ENCODE measurements at places on chromosomes 3 and 15.
A peak's percentile ranks its signal among the peaks of the same experiment; 100 is the strongest.

- no peak for DNase-seq
These were observed 52.5 kb upstream of the ATP2B2 start for GRCh38 chr3:10557781-10558373.

DNA sequence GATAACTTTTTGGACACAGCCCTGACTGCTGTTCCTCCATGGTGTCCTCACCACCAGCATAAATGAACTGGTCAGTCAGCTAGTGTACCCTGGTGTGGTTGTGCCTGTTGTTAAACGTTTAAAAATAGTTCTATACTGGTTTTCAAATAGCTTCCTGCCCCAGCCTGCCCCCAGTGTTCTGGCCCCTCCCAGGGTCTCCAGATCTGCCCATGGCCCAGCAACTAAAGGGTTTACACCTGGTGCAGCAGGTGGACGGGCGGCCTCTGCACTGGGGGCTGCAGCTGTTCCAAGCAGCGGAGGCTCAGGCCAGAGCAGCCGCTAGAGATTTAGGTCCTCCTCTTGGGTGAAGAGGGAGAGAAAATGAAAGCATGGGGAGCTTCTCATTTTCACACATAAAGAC is 6.1 kb upstream of the NR2E3 start:
- no peak for DNase-seq

GRCh38 chr3:58560771-58561311 is 16.4 kb downstream of the FAM107A start:
- no peak for DNase-seq

DNA sequence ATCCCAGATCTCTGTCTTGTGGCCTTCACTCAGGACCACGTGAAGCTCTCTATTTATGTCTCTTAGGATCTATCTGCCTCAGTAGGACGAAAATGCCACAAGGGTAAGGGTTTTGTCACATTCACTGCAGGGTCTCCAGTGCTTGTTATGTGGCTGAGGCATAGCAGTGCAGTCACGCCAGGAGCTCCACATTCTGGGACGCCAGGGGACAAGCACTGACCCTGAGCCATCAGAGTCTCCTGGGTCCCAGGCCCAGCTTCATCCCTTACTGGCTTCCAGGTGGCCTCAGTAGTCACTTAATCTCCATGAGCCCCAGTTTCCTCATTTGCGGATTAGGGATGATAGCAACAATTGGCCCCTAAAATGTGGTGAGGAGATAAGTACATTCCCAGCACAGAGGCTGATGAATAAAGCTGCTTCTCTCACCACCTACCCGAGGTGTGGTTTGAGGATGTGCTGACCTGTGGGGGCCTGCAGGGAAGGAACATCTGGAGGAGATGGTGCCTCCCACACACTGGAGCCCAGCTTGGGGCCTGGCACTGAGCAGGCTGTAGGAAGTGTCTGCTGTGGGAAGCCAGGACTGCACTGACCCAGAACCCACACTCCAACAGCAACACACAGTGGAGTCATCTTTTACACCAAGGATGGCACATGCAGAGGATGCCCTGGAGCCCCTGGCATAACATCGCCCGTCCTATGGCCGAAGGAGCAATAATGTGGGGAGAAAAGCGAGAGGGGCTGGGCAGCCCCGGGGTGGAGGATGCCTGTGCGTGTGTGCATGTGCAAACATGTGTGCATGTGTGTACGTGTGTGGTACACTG is 93.2 kb upstream of the IQSEC1 start:
- DNase-seq: no peak

- DNase-seq: no peak
These were observed 265.8 kb downstream of the RPLP1 start for GRCh38 chr15:69718436-69718835.

- DNase-seq: no peak
These were observed 61.3 kb downstream of the HERC2 start for GRCh38 chr15:28260722-28261121.

GRCh38 chr3:197010556-197011351 is 18.9 kb downstream of the MELTF start:
- DNase-seq: no peak

DNA sequence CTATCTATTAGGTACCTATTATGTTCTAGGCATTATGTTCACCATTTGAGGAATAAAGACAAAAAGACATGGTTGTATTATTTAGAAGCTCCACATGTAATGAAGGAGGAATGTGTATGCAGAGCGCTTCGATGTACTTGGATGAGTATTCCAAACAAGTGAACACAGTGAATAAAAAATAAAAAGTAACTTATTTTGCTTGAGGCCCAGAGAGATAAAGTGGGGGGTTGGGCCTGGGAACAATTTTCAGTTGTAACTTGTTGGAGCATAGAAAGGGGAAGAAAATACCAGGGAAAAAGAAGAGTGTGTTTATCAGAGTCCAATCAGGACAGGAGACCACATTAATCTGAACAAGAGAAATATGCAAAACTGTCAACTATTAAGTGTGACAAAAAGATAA is 445.7 kb upstream of the BCHE start:
- DNase-seq: no peak

DNA sequence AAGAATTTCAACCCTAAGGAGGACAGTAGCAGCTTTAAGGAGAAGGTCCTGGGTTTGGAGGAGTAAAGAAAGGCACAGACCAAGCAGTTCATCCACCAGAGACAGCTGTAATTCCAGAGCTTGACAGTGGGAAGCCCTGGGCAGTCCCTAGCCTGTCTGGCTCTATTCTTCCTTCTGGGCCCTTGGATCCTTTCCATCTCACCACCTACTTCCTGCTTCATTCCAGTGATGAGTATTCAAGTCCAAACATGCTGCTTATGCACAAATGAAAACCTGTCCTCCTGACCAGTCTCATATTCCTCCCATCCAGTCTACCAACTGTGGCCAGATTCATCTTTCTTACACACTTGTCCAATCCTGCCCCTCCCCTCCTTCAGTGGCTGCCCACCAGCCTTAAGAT is 171.4 kb downstream of the CNTN3 start:
- DNase-seq: peak; percentile 1

- no peak for DNase-seq
These were observed 36.0 kb upstream of the ARPIN start for GRCh38 chr15:89948796-89949195.

- no peak for DNase-seq
These were observed 235.4 kb downstream of the OTOL1 start for GRCh38 chr3:161731968-161732367.

DNA sequence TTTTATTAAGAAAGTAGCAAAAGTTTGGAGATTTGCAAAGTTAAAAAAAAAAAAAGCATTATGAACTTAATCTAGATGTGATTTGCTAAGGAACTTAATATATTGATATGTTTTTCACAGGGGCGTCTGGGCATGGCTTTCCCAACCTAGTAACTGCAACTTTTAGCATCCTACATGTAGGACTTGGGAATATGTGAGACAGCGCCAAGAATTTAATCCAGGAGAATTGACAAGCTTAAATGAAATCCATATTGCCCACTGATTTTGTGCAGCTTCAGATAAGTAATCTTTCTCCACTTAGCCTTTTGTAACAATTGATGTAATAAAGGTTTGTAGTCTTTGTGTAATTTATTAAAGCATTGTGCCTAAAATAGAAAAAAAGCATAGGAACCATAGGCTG is 982 bp upstream of the GABPB1 start:
- no peak for DNase-seq

GRCh38 chr3:24472358-24472757 is 22.3 kb downstream of the THRB start:
- DNase-seq: no peak
